ENCODE measurements at places on chromosomes 11 and 22.

- no peak for DNase-seq
These were observed 51.4 kb downstream of the PACS1 start for GRCh38 chr11:66121466-66121865.

DNA sequence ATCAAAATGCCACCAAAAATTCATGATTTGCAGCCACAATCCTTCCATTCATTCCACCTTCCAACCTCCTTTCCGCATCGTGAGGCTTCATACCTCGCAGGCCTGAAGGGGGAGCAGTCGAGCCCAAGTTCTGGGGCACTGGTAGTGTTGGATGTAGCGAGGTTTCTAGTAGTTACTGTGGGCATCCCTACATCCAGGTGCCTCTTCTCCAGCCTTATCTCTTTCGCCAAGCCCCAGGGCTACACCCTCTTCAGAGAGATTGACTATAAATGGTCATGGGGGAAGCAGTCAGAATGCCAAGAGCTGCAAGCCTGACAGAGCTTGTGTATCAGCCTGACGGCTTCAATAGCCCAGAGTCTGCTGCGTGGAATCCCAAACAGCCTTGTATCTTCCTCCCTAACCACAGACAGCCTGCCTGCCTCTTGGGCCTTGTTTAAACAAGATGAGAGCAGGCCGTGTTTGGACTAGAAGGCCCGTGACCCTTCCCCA, 28.9 kb downstream of the CLMP start:
- DNase-seq: no peak

GRCh38 chr11:133249065-133249464, 283.2 kb downstream of the OPCML start:
- no peak for DNase-seq

DNA sequence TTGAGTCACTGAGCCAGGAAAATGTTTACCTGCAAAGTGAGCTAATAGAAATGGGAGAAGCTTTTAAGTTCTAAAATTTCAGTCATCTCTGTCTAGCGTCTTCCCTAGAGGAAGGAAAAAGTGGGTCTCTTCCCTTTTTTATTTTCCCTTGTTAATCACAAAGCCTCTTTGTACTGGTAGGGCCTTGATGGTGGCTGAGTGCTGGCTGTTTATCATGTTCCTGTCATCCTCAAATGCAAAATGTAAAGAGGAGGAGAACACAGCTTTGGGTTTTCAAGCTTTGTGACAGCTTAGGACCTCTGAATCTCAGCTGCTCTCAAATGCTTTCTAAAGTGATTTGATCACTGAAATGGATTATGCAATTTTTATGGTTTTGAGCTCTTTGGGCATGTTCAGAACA, 222.0 kb downstream of the TMEM135 start:
- DNase-seq: no peak

GRCh38 chr22:45262931-45263462, 21.8 kb upstream of the UPK3A start:
- no peak for DNase-seq

All from stimulated activated naive CD8-positive, alpha-beta T cell treated with anti-CD3 and anti-CD28 coated beads, Interleukin-15, amount 100 ng/mL, for 72 hours (primary cell).